SK-N-SH treated with all-trans-retinoic acid at 6 μM for 48 hours (cell line): ENCODE measurements at places on chromosomes 12 and 14.

- ATAC-seq, result no peak
Measured at GRCh38 chr12:132329036-132329719, at the start of gene GALNT9. GALNT9 (minus strand) TSS chr12:132329589; CDS start chr12:132329203, 386 bp downstream.

GRCh38 chr12:56645201-56645716 lies 525 bp downstream of the ATP5F1B start:
- ATAC-seq, result peak; percentile 21

DNA sequence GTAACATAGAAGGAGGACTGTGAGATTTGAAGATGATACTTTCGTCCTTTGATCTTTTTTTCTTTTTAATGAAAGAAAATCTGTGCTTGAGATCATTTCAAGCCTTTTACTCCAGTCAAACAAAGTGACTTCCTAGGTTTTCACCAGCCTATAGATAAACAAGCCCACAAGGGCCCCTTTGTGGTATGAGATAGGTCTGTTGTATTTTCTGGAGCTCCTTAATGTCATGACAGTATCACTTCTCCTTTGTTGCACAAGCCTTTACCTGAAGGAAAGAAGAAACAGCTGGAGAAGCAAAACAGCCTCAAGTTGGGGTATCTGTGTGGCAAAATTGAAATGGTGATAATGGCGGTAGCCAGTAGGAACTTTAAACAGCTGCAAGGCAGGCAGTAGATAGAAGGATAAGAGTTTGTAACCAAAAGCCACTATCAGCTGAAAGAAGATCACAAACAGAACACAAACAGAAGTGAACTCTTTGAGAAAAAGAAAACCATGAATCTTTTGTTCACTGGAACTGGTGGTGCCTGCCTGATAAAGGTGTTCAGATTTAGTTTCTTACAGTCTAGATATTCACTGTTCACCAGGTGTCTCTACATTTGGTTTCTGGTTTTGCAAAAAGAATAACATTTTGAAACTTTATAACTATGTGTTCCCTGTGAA lies 96.8 kb downstream of the LGR5 start:
- no peak for ATAC-seq

GRCh38 chr14:103206023-103206481 lies 82.8 kb downstream of the TNFAIP2 start:
- ATAC-seq, result no peak

- no peak for ATAC-seq
Measured at GRCh38 chr14:84785996-84786395, 743.9 kb upstream of the FLRT2 start.

- peak; percentile 51 for ATAC-seq
Measured at GRCh38 chr14:81169711-81170103, 51.1 kb downstream of the GTF2A1 start.

DNA sequence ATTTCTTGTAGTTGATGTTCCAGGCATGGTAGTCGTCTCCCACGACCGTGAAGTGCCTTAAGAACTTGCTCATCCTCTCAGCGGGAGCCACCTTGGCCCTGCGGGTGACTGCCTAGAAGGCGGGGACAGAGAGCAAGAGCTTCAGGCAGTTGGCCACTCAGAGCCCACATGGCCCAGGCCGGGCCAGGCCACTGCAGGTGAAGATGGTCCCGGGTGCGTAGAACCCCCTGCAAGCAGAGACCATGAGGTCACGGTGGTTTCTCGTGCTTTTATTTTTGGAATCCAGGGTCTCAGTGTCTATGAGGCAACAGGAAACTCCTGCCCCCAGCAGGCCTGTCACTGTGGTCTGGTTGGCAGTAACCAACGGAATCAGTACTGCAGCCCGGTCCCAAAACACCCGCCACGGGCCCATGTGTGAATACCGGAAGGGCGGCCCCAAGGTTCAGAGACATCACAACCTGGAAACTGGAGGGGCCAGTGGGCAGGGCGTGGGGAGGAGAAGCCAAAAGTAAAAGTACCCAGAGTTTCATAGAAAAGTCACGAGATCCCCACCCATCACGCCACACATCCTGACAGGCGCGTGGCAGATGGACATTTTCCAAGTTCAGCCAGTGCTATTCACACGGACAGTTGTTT lies 27.5 kb downstream of the HVCN1 start:
- ATAC-seq, result no peak

- ATAC-seq, result no peak
Measured at GRCh38 chr12:83865431-83865830, 1047.2 kb downstream of the SLC6A15 start.

DNA sequence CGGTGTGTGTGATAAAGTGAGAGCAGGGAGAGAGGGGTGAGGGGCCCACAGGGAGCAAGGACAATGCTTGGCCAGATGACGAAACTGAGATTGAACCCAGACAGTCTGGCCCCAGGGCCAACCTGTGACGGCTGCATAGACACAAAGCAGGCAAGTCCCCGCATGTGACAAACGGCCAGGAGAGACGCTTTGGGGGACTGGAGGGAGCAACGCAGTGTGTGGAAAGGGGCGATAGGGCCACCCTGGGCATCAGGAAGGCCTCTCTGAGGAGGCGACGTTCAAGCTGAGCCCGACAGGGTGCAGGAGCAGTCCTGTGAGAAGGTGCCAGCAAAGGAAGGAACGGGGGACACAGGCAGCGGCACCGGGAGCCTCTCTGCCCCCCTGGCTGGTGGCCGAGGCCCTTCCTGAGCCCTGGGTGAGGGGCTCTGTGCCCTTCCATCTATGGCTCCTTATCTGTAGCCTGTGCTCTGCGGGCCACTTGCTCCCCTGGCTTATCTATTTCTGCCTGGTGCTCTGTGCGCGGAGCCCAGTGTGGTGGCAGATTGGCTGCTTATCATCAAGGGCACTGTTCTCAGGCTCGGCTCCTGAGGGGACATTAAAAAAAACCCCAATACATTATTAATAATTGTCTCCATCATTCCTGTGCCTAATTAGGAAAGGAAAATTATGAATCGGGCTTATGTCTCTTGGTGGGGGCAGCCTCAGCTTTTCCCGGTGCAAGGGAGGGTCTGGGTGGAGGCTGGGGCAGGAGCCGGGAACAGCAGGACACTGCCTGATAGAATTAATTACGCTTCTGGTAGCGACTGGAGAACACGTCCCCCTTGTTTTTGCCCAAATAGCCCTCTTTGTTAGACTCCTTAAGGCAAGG lies 39.8 kb downstream of the PRIMA1 start:
- ATAC-seq, result peak; percentile 58; the same call in 2 of the 3 replicates

DNA sequence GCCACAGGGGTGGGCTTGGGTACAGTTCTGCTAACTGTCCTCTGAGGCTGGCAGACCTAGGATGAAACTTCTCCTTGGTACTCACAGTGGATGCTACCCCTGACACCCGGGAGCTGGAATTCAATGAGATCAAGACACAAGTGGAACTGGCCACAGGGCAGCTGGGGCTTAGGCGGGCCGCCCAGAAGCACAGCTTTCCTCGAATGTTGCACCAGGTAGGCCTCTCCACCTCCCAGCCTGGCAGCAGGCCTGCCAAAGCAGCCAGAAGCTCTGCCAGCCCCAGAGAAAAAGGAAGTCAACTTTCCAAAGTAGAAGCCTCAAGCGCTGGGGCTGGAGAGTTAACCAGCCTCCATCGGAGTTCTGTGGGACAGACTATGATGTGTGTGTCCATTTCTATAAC lies 2.4 kb upstream of the NRL start:
- no peak for ATAC-seq

- ATAC-seq, result no peak
Measured at GRCh38 chr12:91379051-91379775, 196.6 kb upstream of the DCN start.

- no peak for ATAC-seq
Measured at GRCh38 chr12:94326234-94326633, 133.4 kb downstream of the CEP83 start.

DNA sequence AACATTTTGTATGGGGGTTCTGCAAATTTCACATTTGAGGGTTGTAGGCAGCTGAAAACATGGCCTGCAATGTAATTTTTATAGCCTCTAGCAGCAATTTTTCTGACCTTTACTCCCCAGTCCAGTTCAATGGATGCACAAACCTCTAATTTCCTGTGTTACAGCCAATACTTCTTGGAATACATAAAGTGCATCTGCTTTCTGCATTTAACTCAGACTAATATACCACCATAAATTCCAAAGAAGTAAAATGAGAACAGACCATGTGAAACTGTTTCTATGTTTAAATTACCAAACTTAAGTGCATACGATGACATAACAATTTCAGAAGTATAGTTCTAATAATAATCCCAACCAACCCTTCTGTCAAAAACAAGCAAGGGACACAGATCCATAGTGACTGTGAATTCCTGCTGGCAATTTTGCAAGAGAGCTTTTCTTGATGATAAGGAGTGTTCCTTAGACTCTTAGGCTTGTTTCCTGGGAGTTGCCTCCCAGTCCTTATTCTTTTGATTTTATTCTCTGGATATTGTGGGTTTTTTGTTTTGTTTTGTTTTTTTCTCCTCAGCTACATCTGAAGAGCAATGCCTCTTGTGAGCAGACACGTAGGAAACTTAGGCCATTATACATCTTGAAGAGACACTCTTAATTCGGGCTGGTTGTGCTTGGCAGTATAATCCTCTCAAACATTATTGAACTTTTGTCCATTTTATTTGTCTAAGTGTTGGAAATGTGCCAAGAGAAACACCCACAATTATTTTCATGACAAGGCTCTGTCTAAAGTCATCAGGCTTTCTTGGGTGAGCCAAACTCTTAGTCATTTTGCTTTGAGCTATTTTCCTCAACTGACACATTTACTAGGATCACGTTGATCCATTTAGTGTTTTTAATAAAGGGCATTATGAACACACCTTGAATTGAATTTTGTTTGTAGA lies 51.3 kb upstream of the RERGL start:
- no peak for ATAC-seq

GRCh38 chr12:70529647-70530046 lies 107.6 kb downstream of the PTPRB start:
- ATAC-seq, result no peak

- no peak for ATAC-seq
Measured at GRCh38 chr12:113069751-113070116, 13.2 kb downstream of the DTX1 start.

DNA sequence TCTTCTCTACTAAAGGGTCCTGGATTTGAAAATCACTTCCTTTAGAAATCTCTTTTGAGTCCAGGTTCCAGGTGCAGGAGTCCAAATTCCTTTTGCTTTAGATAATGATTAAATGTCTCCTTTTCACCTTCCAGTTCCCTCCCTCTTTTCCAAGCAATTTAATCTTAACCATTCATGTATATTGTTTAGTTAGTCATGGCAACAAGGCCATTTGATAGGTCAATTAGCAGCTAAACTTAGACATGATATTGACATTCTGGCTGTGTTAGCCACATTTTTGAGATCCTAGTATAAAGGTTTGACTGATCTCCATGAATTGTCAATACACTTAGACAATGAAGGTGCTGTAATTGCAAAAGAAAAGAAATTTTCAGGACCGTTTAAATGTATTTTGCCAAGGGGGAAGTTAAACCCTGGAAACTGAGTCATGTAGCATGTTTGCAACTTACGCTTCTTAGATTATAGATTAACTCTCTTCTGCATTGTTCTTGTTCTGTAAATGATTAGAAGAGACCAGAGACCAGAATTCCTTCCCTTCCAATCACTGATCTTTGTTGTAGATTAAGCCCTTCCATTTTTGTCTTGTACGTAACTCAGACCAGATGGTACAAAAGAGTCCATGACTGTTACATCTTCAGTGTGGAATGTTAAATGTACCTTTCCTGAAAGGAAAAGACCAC lies 12.4 kb upstream of the C12orf75 start:
- peak; percentile 74 for ATAC-seq

DNA sequence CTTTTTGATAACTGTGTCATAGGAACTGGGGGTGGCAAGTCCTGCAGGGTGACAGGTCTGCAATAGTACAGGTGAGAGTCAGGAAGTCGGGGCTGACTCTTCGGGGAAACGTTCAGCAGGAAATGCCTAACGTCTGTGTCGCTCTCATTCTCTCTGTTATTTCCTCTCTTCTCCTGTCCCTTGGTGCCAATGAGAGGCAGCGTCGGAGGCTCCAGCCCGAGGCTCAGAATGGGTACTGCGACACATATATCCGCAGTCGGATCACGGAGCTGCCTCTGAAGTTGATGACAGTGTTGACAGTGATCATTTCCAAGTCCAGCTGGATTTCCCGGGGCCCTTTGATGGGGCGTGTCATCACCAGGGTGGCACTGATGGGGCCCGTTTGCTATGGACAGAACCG lies 2.7 kb upstream of the TC2N start:
- no peak for ATAC-seq

GRCh38 chr12:119644930-119645329 lies 23.0 kb upstream of the PRKAB1 start:
- ATAC-seq, result no peak

DNA sequence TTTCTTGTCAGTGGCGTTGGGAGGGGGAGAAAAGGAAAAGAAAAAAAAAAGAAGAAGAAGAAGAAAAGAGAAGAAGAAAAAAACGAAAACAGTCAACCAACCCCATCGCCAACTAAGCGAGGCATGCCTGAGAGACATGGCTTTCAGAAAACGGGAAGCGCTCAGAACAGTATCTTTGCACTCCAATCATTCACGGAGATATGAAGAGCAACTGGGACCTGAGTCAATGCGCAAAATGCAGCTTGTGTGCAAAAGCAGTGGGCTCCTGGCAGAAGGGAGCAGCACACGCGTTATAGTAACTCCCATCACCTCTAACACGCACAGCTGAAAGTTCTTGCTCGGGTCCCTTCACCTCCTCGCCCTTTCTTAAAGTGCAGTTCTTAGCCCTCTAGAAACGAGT lies 1.9 kb downstream of the ASCL1 start:
- ATAC-seq, result no peak

DNA sequence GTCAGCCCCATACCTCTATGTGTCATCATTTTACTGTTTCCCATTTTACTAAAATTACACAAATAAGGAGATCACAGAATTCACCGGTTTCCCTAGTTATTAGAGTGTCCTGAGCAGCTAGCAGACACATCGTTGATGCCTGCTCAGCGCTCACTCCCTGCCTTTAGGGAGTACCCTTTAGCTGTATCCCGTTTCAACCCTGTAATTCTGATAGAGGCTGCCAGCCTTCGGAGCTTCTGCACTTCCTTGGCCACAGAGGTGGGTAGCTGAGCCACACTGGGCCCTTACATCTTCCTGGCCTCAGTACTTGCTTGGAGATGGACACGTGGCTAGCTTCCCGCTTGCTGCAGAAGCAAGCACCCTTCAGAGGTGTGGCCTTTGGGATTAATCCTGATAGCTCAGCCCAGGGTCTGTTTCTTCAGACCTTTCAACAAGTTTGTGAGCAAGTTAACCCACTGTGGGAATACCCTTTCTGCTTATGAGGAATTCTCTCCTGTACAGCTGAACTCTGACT lies 14.3 kb upstream of the FBXW8 start:
- ATAC-seq, result no peak

GRCh38 chr12:131091976-131092691 lies 138.4 kb downstream of the ADGRD1 start:
- no peak for ATAC-seq
